ENCODE measurements at places on chromosomes 7 and 10. TPM values are rescaled to one million over a fixed set of nuclear protein-coding genes. Genes with fewer than 3 reads are reported as not detected.

Gene IL6
- total RNA-seq, result not detected

Gene CHST3
- total RNA-seq, result 18.7 TPM

Gene FGFBP3
- 1.1 TPM for total RNA-seq

Gene ADAM22
- 6.7 TPM for total RNA-seq

Gene CRHR2
- total RNA-seq, result not detected

Gene FAM180A
- total RNA-seq, result not detected

Gene RNF32
- not detected for total RNA-seq

Gene AKR1C8
- total RNA-seq, result not detected

DNA sequence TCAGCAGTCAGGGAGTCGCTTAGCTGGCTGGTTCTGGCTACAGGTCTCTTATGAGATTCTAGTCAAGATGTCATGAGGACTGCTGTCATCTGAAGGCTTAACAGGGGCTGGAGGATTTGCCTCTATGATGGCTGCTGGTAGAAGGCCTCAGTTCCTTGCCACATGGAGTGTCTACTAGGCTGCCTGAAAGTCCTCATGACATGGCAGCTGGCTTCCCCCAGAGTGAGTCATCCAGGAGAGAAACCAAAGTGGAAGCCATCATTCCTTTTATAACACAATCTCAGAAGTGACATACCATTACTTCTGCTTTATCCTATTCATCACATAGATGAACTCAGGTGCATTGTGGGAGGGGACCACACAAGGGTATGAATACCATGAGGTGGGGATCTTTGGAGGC, 75.1 kb downstream of the EXOC6 start:
- no peaks in the 10 kb centered on the region for H3K27me3 ChIP-seq
- no peaks in the 10 kb centered on the region for H3K4me1 ChIP-seq
- H3K27ac ChIP-seq, result no peak overlapping the region
- H3K36me3 ChIP-seq, result no peaks in the 10 kb centered on the region

GRCh38 chr7:20224025-20224424, 6.8 kb upstream of the MACC1 start:
- no peak overlapping the region for H3K27ac ChIP-seq
- no peak overlapping the region for H3K4me3 ChIP-seq
- no peaks in the 10 kb centered on the region for H3K36me3 ChIP-seq
- peaks cover 38% of the 10 kb centered on the region for H3K4me1 ChIP-seq
- no peak for DNase-seq
- no peaks in the 10 kb centered on the region for H3K27me3 ChIP-seq

- H3K4me3 ChIP-seq, result peak overlapping the region; percentile 53
- peaks cover 28% of the 10 kb centered on the region for H3K4me1 ChIP-seq
- H3K27ac ChIP-seq, result peak overlapping the region; percentile 97
- no peak for DNase-seq
- no peaks in the 10 kb centered on the region for H3K27me3 ChIP-seq
Observed at GRCh38 chr7:75995052-75995471, 667 bp upstream of the TMEM120A start.

- H3K4me1 ChIP-seq, result peaks cover 49% of the 10 kb centered on the region
- H3K36me3 ChIP-seq, result no peaks in the 10 kb centered on the region
- H3K27ac ChIP-seq, result no peak overlapping the region
Observed at GRCh38 chr10:110851020-110851612, 20.6 kb upstream of the PDCD4 start.

- no peaks in the 10 kb centered on the region for H3K27me3 ChIP-seq
- H3K36me3 ChIP-seq, result no peaks in the 10 kb centered on the region
- no peak overlapping the region for H3K4me3 ChIP-seq
- H3K4me1 ChIP-seq, result no peaks in the 10 kb centered on the region
- H3K27ac ChIP-seq, result no peak overlapping the region
Observed at GRCh38 chr7:63043657-63044543, 954.7 kb upstream of the ZNF722 start.

DNA sequence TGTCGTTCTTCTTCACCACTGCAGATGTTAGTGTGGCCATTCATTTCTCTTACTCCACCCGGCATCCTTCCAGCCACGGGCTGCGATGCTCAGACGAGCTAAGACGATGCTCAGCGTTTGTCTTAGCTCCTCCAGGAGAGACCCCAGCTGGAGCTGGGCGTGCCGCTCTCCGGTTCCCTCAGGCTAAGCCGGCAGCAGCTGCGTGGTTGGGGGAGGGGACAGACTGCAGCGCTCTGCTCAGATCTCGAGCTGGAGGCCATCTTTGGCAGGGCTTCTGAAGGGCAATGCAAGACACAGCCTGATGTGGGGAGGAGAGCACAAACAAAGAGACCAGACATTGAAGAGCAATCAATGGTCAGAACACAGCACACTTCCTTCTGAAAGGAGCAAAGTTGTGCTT, 4.8 kb downstream of the INA start:
- no peak overlapping the region for H3K4me3 ChIP-seq
- no peak overlapping the region for H3K27ac ChIP-seq
- no peaks in the 10 kb centered on the region for H3K36me3 ChIP-seq

- H3K4me1 ChIP-seq, result peaks cover 10% of the 10 kb centered on the region
- no peaks in the 10 kb centered on the region for H3K36me3 ChIP-seq
- no peak overlapping the region for H3K4me3 ChIP-seq
- DNase-seq, result no peak
- H3K27ac ChIP-seq, result no peak overlapping the region
Observed at GRCh38 chr7:106010866-106011265, 47.8 kb downstream of the CDHR3 start.

DNA sequence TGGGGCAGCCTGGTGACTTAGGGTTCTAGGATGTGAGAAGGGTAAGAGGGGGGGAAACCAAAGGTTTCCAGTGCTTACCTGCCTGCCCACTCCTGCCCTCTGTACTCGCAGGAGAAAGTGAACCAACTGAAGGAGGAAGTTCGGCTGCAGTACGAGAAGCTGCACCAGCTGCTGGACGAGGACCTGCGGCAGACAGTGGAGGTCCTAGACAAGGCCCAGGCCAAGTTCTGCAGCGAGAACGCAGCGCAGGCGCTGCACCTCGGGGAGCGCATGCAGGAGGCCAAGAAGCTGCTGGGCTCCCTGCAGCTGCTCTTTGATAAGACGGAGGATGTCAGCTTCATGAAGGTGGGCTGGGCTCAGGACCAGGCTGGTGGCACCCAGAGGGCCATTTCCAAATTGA, 10.7 kb downstream of the TRIM8 start:
- H3K4me3 ChIP-seq, result no peak overlapping the region
- DNase-seq, result no peak
- no peak overlapping the region for H3K27ac ChIP-seq
- peaks cover 64% of the 10 kb centered on the region for H3K36me3 ChIP-seq
